ENCODE measurements at places on chromosomes 4 and X. TPM values are rescaled to one million over a fixed set of nuclear protein-coding genes. Genes with fewer than 3 reads are reported as not detected.

DNA sequence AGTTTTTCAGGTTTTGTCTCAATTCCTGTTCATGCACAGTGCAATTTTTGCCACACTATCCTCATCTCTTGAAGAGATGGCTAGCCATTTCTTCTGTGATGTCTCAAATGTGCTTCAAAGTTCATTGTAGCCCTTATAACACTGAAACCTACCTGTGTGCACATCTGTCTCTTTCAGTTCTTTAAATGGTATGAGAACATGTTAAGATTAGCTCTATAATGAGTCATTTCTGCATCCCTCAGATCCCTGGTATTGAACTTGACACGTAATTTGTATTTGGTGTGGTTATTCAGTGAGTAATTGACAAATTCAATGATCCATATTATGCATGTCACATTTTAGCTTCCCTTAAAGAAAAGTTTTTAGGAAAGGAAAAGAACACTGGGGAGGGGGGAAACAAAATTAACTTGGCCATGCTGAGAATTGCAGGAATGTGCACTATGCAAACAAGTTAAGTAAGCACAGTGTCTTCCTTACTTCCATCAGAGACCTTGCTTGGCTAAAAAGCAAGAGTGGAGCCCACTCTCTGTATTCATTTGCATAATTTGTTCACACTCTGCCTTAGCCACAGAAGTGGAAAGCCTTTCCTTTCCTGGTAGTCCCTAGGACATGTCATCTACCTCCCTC lies 659.8 kb upstream of the MAGEB2 start:
- H3K4me1 ChIP-seq: peaks cover 26% of the 10 kb centered on the region
- no peaks in the 10 kb centered on the region for H3K27me3 ChIP-seq
- H3K27ac ChIP-seq: no peak overlapping the region

DNA sequence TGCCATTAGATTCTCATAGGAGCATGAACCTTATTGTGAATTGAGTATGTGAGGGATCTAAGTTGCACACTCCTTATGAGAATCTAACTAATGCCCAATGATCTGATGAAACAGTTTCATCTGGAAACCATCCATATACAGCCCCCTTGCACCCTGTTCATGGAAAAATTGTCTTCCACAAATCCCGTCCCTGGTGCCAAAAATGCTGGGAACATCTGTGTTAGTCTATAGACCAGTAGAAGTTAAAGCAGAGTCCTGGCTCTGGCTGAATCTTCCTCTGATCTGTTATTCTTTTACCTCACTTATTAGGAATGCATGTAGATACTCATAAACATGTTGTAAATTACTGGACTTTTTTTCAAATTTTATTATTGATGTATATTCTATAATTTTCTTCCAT lies 29.2 kb downstream of the SULT1B1 start:
- H3K4me3 ChIP-seq: no peak overlapping the region
- H3K27me3 ChIP-seq: no peaks in the 10 kb centered on the region
- no peaks in the 10 kb centered on the region for H3K36me3 ChIP-seq
- no peaks in the 10 kb centered on the region for H3K4me1 ChIP-seq

DNA sequence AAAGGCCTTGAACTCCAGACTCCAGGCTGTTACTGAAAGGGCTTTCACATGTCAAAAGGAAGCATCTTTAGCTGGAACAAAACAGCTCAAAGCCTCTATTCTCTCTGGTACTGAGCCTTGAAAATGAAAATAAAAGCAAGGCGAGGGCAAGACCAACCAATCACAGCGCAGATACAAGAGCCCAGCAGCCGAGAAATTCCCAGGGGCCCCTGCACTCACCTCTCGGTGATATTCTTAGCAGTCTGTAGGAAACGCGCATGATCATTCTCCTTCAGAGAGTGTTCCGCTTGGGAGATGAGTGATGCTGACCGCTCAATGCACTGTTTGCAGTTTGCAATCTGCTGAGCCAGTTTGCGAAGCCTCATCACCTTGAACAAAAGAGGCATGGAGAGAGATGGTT lies 138.1 kb downstream of the MID1 start:
- peaks cover 26% of the 10 kb centered on the region for H3K36me3 ChIP-seq
- peak overlapping the region; percentile 23 for H3K27ac ChIP-seq
- DNase-seq: peak; percentile 1
- no peak overlapping the region for H3K4me3 ChIP-seq

DNA sequence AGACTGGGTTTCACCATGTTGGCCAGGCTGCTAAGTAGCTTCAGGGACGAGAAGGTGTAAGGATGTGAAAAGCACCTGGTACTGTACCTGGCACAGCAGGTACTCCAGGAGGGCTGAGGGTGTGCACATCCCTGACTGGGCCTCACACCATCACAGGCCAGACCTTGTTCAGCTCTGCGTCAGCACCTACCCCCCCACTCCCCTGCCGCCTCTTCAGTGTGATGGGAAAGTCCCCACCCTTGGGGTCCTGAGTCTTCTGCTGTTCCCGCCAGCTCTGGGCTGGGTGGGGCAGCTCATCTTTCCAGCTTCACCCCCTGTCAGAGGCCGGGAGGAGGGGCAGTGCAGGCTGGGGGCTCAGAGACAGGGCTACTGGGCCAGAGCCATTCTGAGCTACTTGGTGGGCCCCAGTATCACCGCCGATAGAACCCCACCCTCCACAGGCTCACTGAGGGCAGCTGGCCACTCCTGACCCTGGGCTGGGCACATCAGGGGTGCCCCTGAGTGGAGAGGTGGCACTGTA lies 6.7 kb upstream of the SH3BP2 start:
- no peak overlapping the region for H3K27ac ChIP-seq
- no peak for DNase-seq
- H3K27me3 ChIP-seq: peaks cover 10% of the 10 kb centered on the region

CORIN gene
- 0.34 TPM for total RNA-seq

GRIA3 gene
- 2.2 TPM for total RNA-seq

KLF8 gene
- total RNA-seq: 2.2 TPM

All from neural crest cell (in vitro differentiated cells).